ENCODE measurements at places on chromosomes 11 and 22.

GRCh38 chr22:46583571-46583970, 36.6 kb upstream of the GRAMD4 start:
- DNase-seq: no peak

DNA sequence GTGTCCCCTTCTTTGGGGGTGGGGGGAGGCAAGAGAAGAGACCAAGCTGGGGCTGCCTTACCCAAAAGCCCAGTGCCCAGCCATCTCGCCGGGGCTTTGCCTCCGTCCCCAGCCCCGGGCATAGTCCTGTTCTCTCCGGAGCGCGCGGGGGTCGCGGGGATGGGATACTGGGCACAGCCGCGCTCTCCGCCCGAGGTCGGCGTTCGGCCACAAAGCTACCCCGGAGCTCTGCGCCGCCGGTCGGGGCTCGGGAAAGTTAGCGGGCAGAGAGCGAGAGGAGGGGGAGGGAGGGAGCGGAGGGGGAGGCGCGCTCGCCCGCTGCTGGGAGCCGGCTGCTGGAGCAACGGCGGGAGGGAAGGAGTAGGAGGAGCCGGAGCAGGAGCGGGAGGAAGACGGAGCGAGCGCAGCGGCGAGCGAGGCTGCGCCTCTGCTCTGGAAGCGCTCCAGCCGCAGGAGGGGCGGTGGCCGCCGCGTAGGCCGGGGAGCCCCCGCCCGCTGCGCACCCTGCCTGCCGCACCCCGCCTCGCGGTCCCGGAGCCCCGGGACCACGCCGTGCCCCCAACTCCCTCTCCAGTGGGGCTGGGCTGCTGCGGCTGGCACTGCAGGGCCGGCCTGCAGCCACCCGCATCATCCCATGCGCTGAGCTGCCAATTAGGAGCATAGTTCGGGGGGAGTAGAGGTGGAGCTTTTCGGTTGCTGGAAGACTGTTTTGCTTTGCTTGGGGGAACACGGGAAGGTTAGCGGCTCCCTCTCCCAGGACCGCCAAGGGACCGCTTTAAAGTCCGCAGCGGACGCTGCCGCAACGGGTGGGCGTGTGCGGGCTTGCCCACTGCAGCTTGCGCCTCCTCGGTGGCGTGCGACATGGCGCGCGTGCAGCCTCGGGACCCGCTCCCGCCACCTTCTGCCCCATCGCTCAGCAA, at the start of gene SCN4B:
TSS of gene SCN4B (minus strand) at position 272 of the 920 bp plus-strand sequence. CDS start at position 122, 150 bp downstream.
- DNase-seq: no peak

- DNase-seq: no peak
Measured at GRCh38 chr22:34113381-34113780, 193.1 kb upstream of the LARGE1 start.

DNA sequence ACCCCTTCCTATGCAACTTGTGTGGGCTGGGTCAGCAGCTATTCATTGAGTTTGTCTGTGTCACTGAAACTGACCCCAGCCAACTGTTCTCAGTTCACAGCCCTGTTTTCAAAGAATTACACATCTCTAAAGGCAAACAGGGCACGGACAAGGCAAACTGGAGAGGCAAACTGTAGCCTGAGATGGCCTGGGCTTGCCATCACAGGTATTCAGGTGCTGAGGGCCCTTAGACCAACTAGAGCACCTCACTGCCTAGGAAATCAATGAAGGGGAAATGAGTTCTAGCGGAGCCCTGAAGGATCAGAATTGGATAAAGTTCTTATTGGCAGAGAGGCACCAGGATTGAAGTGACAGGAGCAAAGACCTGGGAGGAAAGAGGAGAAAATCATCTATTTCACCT, 24.0 kb downstream of the PIK3IP1 start:
- no peak for DNase-seq

DNA sequence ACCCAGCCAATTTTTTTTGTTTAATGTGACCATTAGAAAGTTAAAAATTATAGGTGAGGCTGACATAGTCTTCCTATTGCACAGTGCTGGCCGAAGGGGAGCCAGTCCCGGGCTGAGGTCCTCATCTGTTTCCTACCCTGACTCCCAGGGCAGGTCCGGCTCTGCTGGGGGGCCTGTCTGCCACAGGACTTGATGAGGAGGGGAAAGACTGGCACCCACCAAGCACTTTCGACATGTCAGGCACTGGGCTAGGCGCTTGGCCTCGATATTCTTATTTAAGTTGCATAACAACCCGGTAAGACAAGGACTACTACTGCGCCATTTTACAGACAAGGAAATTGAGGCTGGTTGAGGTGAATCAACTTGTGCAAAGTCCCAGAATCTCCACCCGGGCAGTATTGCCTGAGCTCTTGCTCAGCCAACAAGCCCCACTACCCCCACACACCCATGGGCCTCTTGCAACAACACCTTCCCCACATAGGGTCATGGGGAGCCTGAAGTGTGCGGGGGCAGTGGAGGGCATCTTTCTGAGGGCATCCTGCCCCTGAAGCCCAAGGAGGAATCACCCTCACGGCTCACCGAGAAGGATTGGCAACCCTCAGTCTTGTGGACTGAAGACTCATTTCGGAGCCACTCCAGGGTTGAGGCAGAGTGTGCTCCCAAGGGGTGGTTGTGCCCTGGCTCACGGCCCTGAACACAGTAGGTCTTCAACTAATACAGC, 62.7 kb upstream of the LINC01488 start:
- no peak for DNase-seq
